ENCODE measurements at places on chromosomes 7 and 10.

- DNase-seq: peak; percentile 30
Observed at GRCh38 chr7:30510124-30511075, 5.8 kb upstream of the GGCT start.

DNA sequence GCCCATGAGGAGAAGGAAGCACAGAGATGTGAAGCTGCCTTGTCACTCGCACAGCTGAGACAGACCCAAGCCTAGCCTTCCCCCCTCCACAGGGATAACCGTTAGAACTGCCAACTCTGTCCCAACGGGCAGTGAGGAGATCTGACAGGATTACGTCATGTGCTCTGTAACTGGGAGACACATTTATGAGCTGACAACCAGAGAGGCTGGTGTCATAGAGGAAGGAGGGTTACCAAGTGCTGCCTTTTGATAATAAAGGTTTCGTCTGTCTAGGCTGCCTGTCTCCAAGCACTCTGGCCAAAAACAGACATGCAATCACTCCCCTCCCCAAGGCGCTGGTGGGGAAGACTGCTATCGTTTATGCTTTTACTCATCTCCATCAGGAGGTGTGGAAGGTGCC is 165.9 kb downstream of the PLXNA4 start:
- DNase-seq: no peak

DNA sequence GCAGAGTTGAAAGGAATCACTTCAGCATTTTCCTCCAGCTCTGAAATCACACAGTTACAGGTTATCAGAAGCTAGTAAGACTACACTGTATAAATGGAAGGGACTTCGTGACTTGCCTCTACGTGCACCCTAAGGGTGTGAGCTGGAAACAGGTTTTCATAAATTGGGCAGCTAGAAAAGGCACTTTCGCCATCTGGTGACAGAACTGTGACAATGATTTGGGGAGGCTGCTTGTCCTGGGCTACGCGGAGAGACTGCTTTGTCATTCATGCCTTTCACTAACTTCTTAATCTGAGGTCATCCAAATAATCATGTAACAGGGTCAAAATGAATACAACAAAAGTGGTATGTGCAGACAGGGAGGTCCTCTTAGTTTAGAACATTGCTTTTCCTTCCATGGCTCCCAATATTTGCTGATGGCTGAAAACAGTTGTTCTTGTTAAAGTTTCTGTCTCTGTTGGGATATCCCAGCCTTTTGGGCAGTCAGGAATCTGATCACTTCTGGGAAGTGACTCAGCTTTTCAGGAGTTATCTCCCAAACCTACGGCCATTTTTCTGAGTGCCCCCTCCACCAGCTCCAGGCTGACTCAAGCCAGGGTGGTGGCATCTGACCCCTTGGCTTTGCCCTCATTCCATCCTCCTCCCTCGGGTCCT is 17.8 kb downstream of the VWC2 start:
- no peak for DNase-seq

DNA sequence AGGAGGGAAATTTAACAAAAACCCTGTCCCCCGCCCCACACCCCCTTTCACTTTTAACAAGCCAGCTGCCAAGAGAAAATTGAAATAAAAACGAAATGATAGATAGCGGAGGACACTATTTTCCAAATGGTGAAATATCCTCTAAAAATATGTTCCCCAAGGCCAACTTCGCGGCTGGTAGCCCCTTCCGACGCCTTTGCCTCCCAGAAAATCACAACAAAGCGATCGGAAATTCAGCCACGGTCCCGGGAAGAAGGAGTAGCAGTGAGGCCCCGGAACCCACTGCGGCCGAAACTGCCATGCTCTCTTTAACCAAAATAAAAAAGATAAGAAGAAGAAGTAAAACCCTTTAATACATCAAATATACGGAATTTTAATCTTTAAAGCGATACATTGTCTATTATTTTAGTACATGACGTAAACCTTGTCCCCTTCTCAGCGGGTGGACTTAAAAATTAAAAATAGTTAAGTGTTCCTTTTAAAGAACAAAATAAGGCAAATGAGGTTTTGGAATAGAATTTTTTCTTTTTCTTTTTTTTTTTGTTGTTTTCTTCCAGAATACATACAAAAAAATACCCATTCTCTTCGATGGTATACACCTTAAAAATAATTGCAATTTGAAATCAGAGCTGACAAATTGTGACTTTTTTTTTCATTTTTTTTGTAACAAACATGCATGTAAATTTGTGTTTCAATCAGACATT is 3.9 kb downstream of the ZNF503 start:
- no peak for DNase-seq

- DNase-seq: no peak
Observed at GRCh38 chr10:119246862-119247549, 39.6 kb downstream of the GRK5 start.

DNA sequence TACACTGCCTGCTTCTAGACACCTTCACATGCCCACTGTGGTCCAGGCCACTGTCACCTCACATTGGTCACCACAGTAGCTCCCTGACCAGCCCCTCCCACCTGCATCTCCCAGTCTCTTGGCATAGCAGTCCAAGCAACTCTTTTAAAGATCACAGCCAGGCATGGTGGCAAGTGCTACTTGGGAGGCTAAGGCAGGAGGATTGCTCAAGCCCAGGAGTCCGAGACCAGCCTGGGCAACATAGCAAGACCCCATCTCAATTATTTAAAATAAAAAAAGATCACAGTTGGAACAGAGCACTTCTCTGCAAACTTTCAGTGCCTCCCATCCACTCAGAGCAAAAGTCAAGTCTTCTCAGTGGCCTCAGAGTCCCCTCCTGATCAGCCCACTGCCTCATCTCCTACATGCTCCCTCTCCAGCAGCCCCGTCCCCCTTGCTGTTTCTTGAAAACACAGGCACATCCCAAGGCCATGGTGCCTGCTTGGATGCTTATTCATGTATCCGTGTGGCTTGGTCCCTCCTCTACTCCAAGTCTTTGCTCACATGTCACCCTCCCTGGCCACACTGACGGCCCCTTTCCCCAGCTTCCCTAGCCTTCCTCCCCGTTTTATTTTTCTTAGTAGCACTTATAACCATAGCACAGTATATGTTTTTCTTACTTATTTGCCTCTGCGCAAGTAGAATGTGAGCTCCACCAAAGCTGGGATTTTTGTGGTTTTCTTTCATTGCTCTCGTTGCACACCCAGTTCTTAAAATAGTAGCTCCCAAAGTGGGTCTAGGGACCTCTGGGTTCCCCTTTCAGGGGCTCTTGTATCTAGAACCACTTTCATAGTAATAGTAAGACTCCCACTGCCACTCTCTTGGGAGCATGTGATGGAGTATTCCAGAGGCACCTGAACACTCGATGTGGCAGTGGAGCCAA is 19.5 kb downstream of the TSPAN15 start:
- DNase-seq: no peak

DNA sequence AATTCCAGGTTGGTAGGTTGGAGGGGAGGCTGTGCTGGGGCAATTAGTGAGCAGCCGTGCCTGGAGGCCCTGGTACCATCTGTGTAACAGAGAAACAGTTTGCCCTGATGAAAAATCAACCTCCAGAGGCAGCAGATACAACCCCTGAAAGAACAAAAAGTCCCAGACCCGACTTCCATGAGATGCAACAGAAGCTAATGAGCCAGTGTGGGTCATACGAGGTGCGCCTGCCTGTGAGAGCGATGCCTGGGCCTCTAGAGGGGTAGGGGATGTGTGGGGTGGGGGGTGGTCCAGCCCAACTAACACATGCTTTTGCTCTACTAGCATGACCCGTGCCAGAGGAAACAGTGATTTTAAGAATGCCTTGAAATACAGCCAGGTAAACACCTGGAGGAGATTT is 39.3 kb downstream of the CELF2 start:
- no peak for DNase-seq

GRCh38 chr7:17822547-17823173 is 117.6 kb downstream of the SNX13 start:
- no peak for DNase-seq

DNA sequence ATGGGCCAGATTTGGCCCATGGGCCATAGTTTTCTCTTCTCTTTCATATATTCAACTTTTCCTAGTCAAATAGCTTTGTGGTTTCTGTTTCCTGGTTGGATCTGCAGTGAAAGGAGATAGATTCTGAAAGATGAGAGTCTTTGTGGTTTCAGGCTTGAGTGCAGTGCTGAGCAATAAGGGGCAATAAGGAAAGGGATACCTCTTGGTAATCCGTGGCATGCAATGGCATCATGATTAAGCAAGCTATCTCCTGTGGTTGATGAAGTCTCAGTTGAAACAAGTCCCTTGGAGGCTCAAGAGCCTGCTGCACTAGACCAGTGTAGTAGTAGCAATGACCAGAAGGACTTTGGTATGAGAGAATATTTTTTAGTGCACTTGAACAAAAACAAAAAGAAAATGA is 187.7 kb upstream of the CNTNAP2 start:
- DNase-seq: no peak

DNA sequence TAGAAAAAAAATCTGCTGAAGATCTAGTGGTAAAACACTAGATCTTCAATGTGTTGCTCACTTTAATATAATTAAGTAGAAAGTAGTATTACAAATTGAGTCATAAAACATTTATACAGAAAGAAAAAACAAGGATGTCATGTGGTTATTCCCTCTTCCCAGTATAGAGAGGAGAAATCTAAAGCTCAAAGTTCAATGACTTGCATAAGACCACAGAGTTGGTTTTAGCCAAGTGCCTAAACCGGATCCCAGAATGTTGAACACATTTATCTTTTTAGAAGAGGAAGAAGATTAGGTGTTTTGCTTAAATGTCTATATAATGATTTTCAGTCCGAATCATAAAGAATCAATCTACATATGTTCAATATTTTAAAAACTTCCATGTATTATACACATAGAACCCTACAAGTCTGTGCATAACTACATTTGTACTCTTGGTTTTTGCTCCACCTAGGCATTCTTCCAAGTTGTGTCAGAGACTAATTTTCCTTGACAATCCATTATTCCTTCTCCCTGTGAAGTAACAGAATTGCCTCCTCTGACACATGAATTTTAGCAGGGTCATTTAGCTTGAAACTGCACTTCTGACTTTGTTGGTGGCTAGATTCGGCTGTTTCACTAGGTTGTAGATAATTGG is 389.2 kb downstream of the MAGI2 start:
- no peak for DNase-seq

- no peak for DNase-seq
Observed at GRCh38 chr7:148999192-148999591, 29.1 kb downstream of the PDIA4 start.

GRCh38 chr7:19011212-19011611 is 106.2 kb downstream of the TWIST1 start:
- DNase-seq: no peak

DNA sequence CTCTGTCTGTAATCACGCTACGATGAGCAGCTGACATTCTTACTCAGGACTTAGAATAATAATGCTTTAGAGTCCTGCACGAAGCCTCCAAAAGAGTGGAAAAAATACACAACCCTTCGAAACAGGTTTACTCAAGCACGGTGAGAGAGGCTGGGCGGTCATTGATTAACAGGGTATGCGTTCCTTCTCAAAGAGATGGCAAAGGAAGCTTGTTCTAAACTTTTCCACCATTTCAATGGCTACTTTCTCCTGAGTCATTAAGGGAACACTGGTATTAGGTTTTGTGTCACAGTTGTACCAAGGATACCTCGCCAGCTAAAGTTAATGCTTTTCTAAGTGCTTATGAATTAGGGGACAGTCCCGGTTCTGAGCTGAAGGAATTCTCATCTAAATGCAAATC is 141.9 kb upstream of the RHEB start:
- DNase-seq: no peak

DNA sequence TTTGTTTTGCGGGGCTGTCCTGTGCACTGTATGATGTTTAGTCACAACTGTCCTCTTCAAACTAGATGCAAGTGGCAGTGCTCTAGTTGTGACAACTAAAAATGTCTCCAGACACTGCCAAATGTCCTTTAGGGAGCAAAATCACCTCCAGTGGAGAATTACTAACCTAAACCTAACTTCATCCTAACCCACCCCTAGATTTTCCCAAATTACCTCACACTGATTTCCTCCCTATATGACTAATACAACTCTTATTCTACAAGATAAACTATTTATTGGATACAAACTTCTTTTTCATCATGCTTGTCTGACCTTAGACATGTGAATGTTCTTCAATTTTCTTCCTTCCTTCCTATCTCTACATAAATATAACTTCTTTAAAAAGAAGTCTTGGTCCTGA is 26.4 kb downstream of the PNPLA8 start:
- no peak for DNase-seq
